ENCODE measurements at places on chromosomes 16 and 17.

- no peak for DNase-seq
Observed at GRCh38 chr17:6195123-6195522, 124.9 kb downstream of the WSCD1 start.

DNA sequence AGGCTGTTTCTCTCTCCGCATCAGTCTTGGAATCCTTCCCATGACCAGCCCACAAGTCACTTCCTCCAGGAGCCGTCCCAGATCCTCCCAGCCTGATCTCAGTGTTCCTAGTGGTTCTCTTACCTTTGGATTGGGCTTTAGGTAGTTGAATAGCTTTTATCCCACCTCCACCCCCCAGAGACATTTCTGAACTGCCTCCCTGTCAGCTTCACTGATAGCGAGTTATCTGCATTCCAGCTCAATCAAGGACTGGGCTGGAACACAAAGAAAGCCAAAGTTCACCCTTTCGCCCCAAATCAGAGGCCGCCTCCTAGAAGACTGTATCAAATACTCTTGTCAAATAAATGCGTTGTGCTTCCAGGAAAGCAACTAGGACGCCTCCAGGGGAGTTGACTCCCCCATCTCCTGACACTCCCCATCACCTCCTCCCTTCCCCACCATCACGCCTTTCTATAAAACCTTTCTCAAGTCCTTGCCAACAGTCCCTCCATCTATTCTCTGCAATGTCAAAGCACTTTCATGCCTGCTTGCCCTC is 72.7 kb downstream of the TMEM132E start:
- no peak for DNase-seq

DNA sequence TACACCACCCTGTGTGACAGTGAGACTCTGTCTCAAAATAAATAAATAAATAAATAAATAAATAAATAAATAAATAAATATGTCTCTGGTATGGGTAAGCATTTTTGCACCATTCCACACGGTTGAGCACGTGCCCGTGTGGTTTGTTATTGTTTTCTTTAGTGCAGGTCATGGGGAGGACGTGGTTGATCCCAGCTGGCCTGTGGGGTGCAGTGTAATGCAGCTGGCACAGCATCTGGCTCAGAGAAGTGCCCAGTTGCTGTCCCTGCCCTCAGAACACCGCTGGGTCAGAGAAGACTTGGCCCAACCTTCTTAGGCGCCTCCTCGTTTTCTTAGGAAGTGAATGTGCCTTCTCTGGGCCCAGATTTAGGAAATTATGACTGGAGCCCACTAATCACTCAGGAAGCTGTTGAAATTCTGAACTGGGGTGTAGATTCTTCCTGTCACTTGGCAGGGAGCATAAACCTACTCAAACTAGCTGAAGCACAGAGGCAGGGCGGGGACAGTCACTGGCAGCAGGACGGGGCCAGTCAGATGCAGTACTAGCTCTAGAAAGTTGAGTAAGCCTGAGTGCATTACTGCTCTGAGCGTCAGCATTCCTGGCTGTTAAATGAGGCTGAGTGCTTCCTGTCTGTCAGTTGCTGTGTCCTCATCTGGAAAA is 85.9 kb downstream of the SNX29 start:
- no peak for DNase-seq

- no peak for DNase-seq
Observed at GRCh38 chr16:27189335-27189972, 13.9 kb upstream of the KDM8 start.

DNA sequence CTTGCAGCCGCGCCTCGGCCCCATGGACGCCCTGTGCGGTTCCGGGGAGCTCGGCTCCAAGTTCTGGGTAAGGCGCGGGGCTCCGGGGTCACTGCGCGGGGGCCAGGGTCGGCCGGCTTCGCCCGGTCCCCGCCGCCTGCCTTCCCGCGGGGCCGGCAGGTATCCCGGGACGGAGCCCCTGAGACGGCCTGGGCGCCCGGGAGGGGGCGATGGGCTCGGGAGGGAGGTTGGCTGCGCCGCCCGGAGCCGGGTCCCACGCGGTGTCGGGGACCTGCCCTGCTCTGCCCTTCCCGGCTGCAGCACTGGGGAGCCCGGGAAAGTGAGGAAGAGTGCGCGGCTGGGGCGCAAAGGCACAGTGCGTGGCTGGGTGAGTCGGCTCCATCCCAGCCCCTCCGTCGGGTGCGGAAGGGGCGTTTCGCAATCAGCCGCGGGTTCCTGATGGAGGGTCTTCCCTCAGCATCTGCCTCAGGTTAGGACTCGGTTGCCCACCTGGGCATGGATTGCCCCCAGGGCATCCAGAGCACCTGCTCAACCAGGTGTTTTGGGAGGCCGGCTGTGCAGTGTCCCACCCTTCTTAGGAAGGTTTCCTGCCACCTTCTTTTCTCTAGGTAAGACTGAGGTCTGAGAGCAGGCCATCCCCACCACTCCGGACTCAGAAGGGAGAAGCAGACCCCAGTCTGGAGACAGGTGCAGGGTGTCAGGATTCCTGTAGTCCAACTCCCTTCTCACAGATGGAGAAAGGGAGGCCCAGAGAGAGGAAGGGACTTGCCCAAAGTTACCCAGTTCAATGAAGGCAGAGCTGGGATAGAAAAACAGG is 442 bp downstream of the ABCC3 start:
- no peak for DNase-seq

DNA sequence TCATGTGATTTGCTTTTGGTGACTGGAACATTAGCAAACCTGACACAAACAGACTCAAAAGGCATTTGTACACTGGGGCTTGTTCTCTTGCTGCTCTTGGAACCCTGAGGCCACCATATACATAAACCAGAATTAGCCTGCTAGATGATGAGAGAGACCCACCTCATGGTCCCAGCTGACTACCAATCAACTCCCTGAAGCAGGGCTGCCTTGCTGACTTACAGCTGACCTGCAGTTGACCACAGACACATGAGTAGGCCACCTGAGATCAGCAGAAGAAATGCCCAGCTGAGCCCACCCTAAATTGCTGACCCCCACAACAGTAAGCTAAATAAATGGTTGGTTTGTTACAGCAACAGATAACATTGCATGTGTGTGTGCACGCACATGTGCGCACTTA is 28.7 kb downstream of the BRIP1 start:
- DNase-seq, result no peak

GRCh38 chr17:40025991-40026815 is 11.0 kb downstream of the CSF3 start:
- DNase-seq, result no peak

- peak; percentile 64 for DNase-seq
Observed at GRCh38 chr17:48612456-48612853, 1.6 kb upstream of the HOXB7 start.

- no peak for DNase-seq
Observed at GRCh38 chr16:74107795-74108610, 188.6 kb upstream of the PSMD7 start.

GRCh38 chr16:4529085-4530060 is 9.2 kb downstream of the CDIP1 start:
- DNase-seq, result no peak

DNA sequence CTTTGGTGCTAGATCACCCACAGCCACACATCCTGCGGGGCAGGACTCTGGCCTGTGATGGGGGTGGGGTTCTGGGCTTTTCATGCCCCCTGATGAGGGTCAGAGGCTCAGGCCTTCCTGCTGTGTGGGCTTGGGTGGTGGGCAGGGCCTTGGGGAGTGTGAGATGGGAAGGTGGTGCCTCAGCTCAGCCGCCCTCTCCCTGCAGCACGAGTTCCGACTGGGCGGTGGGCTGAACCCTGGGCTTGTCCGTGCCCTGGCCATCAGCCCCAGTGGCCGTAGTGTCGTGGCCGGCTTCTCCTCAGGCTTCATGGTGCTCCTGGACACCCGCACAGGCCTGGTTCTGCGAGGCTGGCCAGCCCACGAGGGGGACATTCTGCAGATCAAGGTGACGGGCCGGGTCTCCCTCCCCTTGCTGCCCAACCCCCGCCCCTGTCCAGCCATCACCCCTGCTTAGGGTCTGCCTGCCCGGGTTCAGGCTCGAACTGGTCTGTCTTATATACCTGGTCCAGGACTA is 6.8 kb upstream of the SERPINF2 start:
- DNase-seq, result no peak

GRCh38 chr17:74623693-74624093 is at the start of gene CD300E:
TSS of gene CD300E (minus strand) at chr17:74623738. CDS start at chr17:74623621, 117 bp downstream.
- no peak for DNase-seq

GRCh38 chr17:27985306-27985705 is 57.2 kb upstream of the NLK start:
- no peak for DNase-seq
